ENCODE measurements at places on chromosomes 5 and 9.

- no peak for DNase-seq
These were observed 46.4 kb downstream of the SH3RF2 start for GRCh38 chr5:145982572-145983318.

DNA sequence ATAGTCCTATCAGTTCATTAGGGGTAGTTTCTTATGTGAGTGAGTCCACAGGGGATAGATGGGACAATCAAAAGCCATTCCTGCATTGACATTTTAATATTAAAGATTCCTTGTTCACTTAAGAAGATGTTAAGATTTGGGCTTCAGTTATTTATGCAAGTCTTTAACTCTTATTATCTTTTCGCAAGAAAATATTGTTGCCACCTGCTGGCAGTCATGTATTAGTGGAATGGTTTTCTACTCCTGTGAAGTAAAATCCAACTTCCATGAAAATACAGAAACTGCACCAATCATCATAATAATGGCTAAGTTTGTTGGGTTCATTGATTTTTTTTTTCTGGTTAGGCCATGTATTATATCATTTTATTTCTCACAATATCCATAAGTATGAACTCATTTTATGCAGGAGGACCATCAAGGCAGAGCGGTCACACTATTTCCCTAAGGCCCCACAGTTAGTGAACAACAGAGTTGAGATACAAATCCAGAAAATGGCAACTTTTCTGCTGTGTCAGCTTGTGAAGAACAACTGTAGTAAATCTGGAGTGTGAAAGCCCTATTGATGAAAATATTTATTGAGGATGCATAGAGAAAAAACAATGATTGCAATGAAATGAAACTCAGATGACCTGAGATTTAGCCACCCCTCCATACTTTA lies 88.5 kb upstream of the TXNDC8 start:
- DNase-seq: no peak

- DNase-seq: no peak
These were observed 253.5 kb upstream of the NREP start for GRCh38 chr5:112010475-112010874.

DNA sequence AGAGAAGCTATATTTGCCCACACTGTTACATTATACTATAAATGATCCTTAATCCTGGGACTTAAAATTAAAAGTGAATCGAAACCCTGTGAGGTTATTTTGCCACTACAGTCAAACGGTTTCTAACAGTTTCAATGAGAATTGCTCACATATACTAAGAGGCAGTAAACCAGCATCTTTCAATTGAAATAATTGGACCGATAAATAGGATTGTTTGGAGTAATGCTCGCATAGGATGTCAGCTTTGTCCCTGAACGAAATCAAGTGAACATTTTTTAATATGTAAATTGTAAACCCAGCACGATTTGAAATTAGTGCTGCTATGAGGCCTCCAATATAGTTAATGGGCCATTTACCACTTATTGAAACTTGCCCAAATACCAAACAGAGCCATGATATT lies 60.5 kb downstream of the ELAVL2 start:
- no peak for DNase-seq

DNA sequence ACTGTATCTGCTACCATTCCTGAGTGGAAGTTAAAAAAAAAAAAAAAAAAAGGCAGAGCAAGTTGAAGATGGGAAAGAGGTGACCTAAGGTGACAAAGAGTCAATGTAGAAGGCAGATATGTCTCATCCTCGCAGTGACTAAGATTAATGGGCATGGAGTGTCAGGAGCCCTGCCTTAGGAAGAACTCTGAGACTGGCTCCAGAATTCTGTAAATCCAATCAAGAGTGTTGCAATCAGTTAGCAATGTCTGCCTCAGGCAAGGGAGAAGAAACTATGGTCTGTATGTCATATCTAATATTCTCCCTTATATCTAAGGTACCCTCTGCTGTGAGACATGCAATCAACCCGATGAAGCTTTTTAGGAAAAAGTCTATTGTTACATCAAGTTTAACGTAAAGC lies 24.7 kb upstream of the KCNMB1 start:
- no peak for DNase-seq

DNA sequence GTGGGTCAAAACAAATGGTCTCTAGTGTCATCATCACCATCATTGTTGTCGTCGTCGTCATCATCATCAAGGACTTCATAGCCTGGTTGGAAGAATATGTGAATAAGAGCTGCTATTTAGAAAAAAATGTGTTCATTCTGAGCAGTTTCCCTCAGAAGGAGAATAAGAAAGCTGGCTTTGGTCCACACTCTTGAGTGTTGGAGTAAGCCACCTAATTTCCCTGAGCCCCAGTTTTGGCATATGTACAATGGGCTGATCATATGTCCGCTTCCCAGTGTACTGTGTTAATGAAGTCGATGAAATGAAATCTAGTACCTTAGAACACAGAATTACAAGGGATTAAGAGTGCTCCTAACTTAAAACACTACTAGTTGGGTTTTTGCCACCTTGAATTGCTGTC lies 545.5 kb downstream of the CCDC171 start:
- DNase-seq: no peak

- DNase-seq: no peak
These were observed 972.6 kb downstream of the EFNA5 start for GRCh38 chr5:106698169-106698568.

DNA sequence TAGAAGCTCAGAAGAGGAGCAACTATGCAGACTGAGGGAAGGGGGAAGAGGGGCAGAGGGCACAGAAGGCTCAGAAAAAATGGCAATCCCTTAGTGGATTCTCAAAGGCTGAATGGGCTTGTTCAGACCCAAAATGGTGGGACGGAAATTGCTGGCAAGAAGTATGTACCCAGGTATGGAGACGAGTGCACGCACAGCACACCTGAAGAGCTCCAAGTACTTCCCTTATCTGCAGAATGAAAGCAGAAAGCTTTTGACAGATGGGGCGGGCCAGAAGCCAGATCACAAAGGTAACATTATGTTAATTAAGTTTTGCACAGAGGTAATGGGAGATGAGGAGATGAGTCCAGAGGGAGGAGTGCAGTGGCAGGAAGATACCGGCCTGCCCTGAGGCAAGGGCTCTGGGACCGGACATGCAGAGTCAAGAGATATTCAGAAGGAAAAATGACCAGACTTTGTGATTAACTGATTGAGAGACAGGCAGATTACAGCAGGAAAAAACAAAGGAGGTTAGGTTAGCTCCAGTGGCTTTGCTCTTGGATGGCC lies 138.1 kb upstream of the PIK3R1 start:
- no peak for DNase-seq

DNA sequence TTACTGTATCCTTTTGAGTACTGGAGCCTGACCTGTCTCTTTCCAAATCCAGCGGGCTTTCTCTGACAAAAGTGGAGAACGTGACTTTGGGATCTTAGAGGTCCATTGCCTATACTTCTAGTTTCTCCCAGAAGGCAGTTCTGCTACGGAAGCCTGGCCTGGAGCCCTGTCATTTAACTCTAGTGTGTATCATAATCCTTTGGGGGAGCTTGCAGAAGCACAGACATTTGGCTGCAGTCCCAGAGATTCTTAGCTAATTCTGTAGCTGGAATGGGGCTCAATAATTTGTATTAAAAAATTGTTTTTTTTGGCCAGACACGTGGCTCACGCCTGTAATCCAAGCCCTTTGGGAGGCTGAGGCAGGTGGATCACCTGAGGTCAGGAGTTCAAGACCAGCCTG lies 3.0 kb downstream of the HARS2 start:
- no peak for DNase-seq

DNA sequence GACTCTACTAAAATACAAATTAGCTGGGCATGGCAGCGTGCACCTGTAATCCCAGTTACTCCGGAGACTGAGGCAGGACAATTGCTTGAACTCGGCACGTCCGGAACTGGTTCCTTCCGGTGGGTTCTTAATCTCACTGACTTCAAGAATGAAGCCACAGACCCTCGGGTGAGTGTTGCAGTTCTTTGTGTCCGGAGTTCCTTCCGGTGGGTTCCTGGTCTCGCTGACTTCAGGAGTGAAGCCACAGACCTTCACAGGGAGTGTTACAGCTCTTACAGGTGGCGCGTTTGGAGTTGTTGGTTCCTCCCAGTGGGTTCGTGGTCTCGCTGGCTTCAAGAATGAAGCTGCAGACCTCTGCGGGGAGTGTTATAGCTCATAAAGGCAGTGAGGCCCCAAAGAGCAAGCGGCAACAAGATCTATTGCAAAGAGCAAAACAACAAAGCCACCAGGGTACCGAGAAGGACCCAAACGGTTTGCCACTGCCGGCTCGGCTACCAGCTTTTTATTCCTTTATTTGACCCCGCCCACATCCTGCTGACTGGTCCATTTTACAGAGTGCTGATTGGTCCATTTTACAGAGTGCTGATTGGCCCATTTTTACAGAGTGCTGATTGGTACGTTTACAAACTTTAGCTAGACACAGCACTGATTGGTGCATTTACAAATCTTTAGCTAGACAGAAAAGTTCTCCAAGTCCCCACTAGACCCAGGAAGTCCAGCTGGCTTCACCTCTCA lies 28.6 kb upstream of the SLC6A19 start:
- no peak for DNase-seq

GRCh38 chr5:128674837-128675446 lies 136.9 kb upstream of the FBN2 start:
- DNase-seq: no peak

GRCh38 chr9:136115641-136116359 lies 2.9 kb downstream of the TMEM250 start:
- DNase-seq: no peak

DNA sequence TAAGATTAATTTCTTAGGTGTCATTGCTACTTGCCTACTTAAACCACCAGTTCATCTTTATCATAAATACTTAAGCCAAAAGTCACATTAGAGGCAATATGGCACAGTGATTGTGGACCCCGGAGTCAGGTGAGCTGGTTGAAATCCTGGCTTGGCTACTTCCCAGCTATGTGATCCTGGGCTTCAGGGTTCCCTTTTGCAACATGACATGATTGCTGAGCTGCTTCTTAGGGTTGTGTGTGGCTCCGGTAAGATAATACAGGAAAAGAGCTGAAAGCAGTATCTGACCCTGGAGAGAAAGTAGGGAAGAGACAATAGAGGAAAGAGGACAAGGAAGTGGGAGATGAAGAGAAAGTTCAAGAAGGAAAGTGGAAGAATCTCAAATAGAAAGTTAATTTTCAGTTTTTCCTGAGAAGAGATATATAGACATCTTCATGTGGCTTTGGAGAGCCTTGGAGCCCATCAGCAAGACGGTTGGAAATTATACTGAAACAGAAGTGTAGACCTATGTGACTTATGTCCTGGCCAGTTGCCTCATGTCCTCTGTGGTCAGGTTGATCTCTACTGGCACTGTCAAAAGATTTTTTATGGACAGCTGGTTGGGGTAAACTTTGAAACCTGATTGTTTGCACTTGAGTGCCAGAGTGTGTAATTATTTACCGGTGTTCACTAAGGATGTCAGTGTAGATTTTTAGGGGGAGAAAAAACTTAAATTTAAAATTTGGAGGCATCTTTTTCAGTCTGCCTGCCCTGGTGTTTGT lies 93.2 kb downstream of the GHR start:
- no peak for DNase-seq

DNA sequence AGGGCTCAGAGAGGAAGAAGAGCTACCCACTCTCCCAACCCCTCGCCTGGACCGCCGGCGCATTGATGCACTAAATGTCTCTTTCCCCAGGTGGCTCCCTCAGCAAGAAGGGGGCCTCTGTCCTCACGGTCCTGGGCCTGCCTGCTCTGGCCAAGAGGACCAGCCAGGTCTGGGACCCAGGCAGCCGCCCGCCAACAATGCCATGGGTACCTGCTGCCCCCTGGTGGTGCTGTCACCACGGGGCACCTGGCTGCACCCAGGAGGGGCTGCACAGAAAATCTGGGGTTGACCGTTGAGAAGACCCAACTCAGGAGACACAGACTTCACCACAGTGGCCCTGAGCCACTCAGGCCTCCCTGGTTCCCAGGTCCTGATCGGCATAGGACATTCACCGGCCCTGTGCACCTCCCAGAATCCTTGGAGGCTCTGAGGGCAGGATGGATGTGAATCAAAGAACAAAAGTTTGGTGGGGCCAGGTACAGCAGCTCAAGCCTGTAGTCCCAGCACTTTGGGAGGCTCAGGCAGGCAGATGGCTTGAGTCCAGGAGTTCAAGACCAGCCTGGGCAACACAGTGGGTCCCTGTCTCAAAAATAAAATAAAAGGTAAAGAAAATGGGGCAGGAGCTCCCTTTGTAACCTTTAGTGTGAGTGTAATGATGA lies 2.4 kb upstream of the VAV2 start:
- DNase-seq: peak; percentile 47

GRCh38 chr9:128262687-128263086 lies 13.1 kb downstream of the GOLGA2 start:
- no peak for DNase-seq

- DNase-seq: no peak
These were observed 107.4 kb upstream of the LHFPL2 start for GRCh38 chr5:78755822-78756429.

DNA sequence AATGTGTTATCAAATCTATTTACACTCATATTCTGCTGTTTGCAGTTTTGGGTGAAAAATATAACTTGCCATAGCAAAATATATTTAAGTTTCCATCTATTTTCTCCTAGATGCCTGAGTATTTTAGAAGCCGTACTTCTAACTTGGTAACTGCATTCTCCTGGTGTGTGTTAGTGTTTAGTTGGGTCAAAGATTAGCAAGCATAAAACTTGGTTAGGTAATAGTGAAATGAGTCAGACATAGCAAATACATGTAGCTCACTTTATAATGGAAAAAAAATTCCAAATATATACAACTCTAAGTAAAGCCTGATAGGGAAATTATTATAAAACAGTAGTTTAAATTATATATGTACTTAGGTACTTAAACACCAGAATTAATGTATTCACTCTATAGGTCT lies 640.7 kb upstream of the ST8SIA4 start:
- DNase-seq: no peak

DNA sequence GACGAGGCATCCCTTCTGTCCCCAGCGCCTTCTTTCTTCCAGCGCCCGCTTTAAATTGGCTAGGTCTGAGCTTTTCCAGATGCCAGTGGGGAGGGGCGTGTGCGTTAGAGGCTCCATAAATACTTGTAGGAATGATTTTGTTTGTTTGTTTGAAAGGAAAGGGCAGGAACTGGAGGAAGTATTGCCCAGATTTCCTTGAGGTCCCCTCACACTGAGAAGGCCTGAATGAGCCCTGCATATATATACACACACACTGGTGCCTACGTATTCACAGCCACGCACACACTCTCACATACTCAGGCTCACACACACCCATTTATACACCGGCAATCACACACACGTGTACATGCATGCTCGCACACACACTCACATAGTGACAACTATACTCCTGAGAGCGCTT lies 1.0 kb upstream of the SLIT3 start:
- no peak for DNase-seq

- DNase-seq: no peak
These were observed 23.3 kb upstream of the MGAT1 start for GRCh38 chr5:180825768-180826525.

DNA sequence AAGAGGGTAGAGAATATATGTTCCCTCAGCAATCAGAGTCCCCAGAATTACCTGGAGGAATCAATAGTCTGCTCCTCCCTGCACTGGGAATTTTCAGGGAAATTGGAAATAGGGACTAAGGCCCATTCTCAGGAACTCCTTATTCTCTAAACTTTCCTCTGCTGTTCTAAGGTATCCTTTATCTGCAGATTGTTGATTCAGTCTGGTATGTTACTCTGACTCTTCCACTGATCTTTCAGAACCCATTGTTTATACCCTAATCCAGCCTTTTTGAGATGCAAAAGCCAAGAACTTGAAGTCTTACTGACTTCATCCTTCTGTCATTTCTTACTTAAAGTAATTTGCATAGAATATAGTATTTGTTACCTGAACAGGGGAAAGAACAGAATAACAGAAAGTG lies 143.5 kb upstream of the PPP1R2B start:
- no peak for DNase-seq

- DNase-seq: peak; percentile 14
These were observed 71.2 kb downstream of the ARRDC3 start for GRCh38 chr5:91311697-91312501.
